ENCODE measurements at places on chromosomes 11 and 22.

GRCh38 chr22:48857202-48857805 is 970.4 kb downstream of the BRD1 start:
- H3K4me1 ChIP-seq: no peaks in the 10 kb centered on the region
- no peaks in the 10 kb centered on the region for H3K36me3 ChIP-seq
- no peak for DNase-seq
- no peak overlapping the region for H3K4me3 ChIP-seq

GRCh38 chr11:93329936-93330445 is 551 bp upstream of the DEUP1 start:
- peak overlapping the region; percentile 33 for H3K4me3 ChIP-seq
- H3K36me3 ChIP-seq: no peaks in the 10 kb centered on the region
- H3K27me3 ChIP-seq: no peaks in the 10 kb centered on the region
- peaks cover 6% of the 10 kb centered on the region for H3K4me1 ChIP-seq
- DNase-seq: no peak
- no peak overlapping the region for H3K27ac ChIP-seq

DNA sequence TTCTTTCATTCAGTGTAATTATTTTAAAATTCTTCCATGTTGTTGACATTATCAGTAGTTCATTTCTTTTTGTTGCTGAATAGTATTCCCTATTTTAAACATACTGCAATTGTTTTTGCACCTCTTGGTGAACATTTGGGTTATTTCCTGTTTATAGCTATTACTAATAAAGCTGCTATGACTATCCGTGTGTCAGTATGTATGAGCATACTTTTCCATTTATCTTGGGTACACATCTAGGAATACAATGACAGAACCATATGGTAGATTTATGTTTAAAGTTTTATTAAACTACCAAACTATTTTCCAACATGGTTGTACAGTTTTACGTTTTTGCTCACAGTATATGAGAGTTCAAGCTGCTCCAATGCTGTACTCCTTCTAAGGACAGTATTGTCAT is 22.0 kb upstream of the FIBIN start:
- DNase-seq: no peak
- no peaks in the 10 kb centered on the region for H3K27me3 ChIP-seq
- peaks cover 7% of the 10 kb centered on the region for H3K4me1 ChIP-seq
- no peaks in the 10 kb centered on the region for H3K36me3 ChIP-seq
- no peak overlapping the region for H3K27ac ChIP-seq
- H3K4me3 ChIP-seq: no peak overlapping the region

DNA sequence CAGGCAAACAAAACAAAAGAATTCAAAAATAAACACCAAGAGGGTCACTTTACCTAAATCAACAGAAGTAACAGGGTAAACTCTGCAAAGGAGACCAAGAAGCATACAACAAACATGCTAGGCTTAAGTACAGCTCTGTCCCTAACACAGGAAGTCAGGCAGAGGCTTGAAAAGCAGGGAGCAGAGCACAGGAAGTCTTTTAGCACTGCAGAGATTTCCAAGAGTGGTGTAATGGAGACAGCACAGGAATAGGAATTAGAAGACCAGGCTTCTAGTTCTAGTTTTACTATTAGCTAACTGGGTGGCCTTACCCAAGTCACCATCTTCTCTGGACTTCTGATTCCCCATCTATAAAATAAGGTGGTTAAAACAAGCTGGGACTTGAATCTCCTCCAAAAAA is 1.9 kb downstream of the RBFOX2 start:
- H3K4me3 ChIP-seq: peak overlapping the region; percentile 62
- peaks cover 38% of the 10 kb centered on the region for H3K4me1 ChIP-seq
- DNase-seq: no peak
- peak overlapping the region; percentile 88 for H3K27ac ChIP-seq

- H3K27ac ChIP-seq: no peak overlapping the region
- no peaks in the 10 kb centered on the region for H3K36me3 ChIP-seq
- H3K4me1 ChIP-seq: no peaks in the 10 kb centered on the region
- no peak for DNase-seq
- peaks cover 33% of the 10 kb centered on the region for H3K27me3 ChIP-seq
These were observed 10.7 kb upstream of the DSCAML1 start for GRCh38 chr11:117807482-117808327.

GRCh38 chr11:120694726-120695125 is 183.2 kb downstream of the GRIK4 start:
- DNase-seq: no peak
- H3K4me3 ChIP-seq: no peak overlapping the region
- H3K4me1 ChIP-seq: no peaks in the 10 kb centered on the region
- no peak overlapping the region for H3K27ac ChIP-seq

GRCh38 chr11:123122341-123122740 is 60.4 kb upstream of the HSPA8 start:
- peaks cover 7% of the 10 kb centered on the region for H3K27me3 ChIP-seq
- DNase-seq: peak; percentile 63
- peak overlapping the region; percentile 58 for H3K27ac ChIP-seq
- no peaks in the 10 kb centered on the region for H3K36me3 ChIP-seq

GRCh38 chr11:43852057-43852636 is 28.5 kb upstream of the ALKBH3 start:
- no peaks in the 10 kb centered on the region for H3K27me3 ChIP-seq
- DNase-seq: no peak
- H3K4me3 ChIP-seq: no peak overlapping the region
- H3K4me1 ChIP-seq: no peaks in the 10 kb centered on the region
- H3K36me3 ChIP-seq: peaks cover 20% of the 10 kb centered on the region

Data from tibial artery (tissue), 4 donors.